Stimulated activated CD4-positive, alpha-beta T cell treated with anti-CD3 and anti-CD28 coated beads, Interleukin-2, amount 100 ng/mL, for 48 hours (primary cell): ENCODE measurements at places on chromosomes 16 and 17.

GRCh38 chr17:29642171-29642611 is 19.5 kb upstream of the CORO6 start:
- no peak for DNase-seq

DNA sequence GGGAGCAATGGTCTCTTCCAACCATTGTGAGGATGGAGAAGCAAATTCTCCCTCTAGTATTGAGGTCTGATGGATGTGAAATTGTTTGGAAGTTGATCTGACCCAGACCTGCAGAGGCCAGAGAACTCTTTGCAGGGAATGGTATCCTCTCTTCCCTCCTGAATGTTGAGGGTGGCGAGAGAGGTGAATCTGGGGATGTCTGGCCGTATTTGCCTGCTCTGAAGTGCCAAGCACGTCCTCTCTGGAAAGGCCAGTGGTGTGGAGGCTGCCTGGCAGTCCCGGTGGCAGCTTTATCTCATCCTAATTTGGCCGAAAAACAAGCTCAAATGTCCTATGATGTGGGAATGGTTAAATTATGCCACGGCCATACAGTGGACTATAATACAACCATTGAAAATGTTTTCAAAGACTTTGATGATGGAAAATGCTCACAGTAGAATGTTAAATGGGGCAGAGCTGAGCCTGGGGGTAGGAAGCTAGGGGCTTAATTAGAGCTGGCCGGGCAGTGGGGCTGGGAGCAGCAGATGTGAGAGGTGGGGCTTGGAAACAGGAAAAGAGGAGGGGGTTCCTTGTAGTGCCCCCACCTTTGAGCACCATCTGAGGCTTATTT is 30.8 kb downstream of the WSCD1 start:
- no peak for DNase-seq

- no peak for DNase-seq
These were observed 6.2 kb downstream of the SLC13A5 start for GRCh38 chr17:6706996-6707395.

DNA sequence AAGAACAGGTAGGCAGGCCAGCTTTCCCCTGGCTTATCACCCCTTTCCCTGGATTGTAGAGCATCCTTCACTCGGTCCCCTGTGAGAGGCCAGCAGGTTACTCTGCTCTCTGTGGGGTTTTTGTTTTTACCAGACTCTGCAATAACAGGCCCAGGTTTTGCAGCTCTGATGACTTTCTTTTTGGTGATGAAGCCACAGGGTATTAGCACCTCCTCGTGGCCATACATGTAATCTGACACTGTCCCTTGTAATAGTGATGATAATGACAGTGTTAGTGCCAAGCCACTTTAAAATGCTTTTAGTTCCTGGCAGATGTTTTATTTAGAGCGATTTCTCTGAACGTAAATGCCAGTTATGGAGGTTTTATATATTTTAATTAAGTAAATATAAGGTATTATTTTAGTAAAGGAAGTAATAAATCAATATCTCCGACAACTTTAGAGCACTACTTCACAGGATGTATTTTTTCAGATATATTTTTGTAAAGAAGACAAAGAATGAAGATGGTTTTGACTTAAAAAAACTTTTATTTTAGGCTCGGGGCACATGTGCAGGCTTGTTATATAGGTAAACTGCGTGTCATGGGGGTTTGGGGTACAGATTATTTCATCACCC is 38.0 kb upstream of the CPHXL start:
- peak; percentile 26 for DNase-seq

DNA sequence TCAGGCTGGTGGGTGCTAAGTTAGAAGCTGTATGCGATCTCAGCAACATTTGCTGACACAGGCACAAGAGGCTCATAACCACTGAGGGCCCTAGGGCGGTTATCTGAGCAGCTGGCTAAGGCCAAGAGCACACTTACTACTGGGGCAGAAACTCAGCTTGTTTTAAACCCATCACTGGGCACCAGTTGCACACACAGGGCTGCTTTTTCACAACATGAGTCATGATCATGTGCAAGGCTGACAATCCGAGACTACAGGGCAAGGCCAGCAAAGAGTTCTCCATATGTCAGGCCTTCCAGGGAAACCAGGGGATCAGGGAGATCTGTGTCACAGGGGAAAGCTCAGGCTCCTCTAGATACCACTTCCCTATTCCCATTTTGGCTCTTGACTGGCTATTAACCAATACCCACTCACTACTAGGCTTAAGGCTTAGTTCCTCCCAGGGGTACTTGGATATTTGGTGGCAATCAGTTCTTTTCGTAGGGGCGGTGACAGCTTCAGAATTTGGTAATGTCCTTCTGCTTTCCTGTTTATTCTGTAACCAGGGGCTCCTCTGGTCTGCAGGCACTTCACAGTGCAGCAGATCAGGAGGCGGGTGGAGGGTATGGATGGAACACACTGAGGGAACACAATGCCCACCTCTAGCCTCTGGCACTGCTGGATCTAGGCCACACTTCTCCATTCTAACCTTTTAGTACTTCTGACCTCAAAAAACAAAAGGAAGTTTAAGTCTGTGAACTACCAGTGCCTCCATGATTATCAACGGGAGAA is 44.9 kb upstream of the ERN1 start:
- DNase-seq = no peak

DNA sequence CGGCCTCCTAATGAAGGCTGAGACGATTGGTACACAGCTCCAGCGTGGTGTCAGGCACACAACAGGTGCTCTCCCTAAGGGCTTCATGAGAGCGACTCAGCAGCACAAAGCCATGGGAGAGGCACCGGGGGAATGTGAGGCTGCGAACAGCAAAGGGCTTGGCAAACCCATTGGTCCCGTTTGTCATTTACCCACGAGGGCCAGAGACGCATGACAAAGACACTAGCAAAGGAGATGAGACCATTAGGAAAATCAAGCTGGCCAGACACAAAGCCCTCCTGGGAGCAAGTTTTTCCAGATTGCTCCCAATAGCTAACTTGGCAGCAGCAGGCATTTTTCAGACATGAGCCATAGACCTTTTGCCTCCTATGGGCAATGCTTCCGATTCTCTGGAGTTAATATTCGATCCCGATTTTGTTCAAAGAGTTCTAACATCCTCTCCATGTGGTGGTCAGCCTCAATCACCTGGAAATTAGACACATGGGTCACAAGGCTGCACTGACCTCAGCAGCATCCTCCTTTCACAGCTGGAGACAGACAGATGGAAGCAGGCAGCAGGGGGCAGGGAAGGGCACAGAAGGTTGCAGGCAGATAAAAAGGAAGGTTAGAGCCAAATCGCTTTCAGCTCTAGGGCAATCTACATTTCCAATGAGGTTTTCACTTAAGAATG is 38.2 kb downstream of the TK2 start:
- no peak for DNase-seq

DNA sequence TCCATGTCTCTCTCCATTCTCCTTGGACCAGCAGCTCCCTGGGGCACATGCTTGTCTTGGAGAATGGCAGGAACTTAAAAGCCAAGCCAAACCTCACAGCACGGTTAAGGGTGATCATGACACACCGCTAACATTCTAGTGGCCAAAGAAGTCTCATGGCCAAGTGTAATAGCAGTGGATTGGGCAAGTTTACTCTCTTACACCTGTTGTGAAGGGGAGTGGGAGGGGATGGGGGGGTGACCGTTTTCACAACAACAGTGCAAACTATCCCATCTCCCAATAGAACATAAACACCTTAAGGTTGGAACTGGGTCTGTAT is 37.7 kb upstream of the MEOX1 start:
- no peak for DNase-seq

- no peak for DNase-seq
These were observed 75.1 kb downstream of the ZNF778 start for GRCh38 chr16:89292443-89293078.

- DNase-seq = no peak
These were observed 15.0 kb upstream of the KDM6B start for GRCh38 chr17:7818746-7819645.

GRCh38 chr17:49486012-49486641 is 9.0 kb upstream of the NGFR start:
- DNase-seq = no peak

DNA sequence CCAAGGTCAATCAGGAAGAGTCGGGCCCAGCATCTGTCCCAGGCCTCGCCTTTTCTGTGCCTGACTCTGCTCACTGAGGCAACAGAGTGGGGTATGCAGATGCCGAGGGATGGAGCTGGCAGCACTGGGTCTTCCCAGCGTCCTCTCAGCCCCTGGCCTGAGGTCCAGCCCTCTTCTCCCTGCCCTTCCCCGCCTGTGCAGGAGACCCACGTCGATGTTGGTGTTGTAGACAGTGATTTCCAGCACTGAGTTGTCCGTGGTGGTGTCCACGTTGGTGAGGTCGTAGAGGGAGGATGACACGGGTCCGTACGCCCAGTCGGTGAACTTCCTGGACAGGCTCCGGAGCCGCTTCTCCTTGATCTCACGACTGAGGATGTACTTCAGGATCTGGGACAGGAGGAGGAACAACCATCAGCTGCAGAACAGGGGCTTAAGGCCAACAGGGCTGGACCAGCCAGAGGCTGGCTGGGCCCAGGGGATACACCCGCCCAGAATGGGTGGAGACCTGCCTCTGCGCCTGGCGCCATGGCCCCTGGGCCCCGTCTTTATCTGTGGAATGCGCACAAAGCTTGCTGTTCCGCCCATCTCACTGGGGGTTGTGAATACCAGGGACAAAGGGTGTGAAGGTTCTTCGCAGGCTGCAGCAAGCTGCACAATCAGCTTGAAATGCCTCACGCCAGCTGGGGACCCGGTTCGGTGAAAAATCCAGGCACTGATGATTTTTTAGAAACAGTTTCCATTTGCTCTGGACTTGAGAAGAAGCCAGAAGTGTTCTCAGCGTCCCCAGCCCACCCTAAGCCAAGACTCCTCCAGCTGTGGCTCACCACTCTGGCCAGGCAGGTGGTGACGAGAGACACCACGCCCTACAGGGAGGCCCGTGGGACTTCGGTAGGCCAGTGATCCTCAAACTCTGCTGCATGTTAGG is 27.5 kb downstream of the TRPV3 start:
- no peak for DNase-seq

- DNase-seq = no peak
These were observed 1.2 kb upstream of the EPX start for GRCh38 chr17:58191241-58191896.

DNA sequence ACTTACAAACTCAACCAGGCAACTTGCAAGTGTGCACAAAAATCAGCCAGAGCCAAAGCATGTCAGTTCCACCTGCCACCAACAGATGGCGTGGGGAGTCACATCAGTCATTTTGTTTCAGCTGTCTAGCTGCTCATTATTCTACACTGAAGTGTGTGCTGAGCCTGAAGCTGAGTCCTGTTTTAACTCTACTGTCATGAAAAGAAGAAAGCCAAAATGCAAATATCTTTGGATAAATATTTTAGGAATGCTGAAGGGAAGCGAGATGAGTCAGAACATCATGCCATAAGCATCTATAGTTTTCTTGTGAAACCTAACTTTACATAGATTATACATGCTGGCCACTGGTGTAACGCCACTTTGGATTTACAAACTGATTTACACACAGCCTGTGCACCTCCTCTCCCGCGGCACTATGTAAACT is 172.6 kb downstream of the CDK5R1 start:
- peak; percentile 68 for DNase-seq

GRCh38 chr17:1180958-1181752 is 1.4 kb upstream of the ABR start:
- no peak for DNase-seq

- no peak for DNase-seq
These were observed 608 bp upstream of the PGS1 start for GRCh38 chr17:78377858-78378224.

DNA sequence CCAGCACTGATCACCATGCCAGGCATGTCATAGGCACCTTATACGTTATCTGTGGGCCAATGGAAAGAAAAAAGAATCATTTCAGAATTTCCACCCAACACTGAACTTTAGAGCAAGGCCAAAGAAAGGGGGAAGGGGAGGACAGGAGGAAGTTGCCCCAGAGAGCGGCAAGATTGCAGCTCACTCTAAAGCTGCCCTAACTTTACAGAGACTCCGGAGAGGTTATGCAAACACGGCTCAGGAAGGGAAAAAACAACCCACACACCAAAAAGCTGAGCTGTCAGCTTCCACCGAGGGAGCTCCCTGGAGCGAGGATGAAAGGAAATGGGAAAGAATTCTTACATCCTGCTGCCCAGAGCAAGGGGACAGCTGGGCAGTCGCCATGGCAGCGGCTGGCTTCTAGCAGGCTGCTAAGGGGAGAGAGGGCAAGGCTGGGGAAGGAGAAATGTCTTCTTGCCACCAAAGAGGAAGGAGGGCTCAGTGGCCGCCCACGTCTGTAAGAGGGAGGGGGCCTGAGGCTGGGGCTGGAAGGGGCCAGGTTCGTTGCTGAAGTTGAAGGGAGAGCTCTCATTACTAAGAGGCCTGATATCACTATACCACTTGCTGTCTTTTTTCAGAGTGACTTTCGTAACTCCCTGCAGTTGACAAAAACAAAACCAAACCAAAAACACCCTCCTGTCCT is 18.2 kb downstream of the COTL1 start:
- peak; percentile 65 for DNase-seq

DNA sequence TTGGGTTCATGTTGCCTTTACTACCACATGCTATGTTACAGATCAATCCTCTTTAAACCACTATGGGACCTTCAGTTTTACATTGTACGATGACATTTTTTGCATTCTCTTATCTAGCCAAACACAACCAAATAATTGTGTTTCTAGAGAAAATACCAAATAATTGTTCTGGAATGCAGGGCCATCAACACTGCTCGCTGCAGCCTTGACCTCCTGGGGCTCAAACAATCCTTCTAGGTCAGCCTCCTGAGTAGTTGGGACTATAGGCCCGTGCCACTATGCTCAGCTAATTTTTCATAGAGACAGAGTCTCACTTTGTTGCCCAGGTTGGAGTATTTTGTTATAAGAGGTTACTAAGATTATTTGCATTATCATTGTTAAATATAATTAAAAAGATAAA is 237.5 kb upstream of the PMFBP1 start:
- no peak for DNase-seq

GRCh38 chr17:46964315-46965265 is 14.5 kb downstream of the RPRML start:
- no peak for DNase-seq

DNA sequence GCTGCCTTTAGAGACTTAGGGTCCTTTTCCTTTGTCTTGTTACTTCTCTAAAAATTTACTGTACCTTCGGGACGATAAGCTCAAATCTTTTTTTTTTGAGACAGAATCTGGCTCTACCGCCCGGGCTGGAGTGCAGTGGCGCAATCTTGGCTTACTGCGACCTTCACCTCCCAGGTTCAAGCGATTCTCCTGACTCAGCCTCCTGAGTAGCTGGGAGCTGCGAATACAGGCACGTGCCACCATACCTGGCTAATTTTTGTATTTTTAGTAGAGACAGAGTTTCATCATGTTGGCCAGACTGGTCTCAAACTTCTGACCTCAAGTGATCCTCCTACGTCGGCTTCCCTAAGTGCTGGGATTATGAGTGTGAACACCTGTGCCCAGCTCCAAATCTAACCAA is 7.4 kb downstream of the RAD51C start:
- no peak for DNase-seq

GRCh38 chr16:11625769-11626168 is 39.0 kb upstream of the LITAF start:
- DNase-seq = no peak

- peak; percentile 50 for DNase-seq
These were observed 1.3 kb upstream of the PER1 start for GRCh38 chr17:8153525-8153956.
